Amniotic stem cell (primary cell): ENCODE measurements at places on chromosomes 11 and 22.

- no peak for DNase-seq
Measured at GRCh38 chr11:44775985-44776446, 49.3 kb downstream of the TSPAN18 start.

DNA sequence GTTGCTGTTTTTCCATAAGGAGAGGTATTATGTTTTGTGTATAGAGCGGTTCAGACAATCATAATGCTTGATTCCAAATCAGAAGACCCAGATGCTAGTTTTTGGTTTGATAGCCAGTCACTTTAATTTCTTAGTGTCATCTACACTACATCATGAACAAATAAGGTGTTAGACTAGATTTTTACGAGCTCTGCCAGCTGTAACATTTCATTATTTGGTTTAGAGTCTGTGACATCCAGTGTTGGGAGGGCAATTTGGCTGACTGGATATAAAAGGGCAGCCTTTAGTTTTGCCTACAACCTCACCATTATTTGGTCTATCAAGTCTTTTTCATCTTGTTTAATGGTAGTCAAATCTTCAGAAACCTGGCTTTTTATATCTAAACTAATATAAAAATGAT is 30.2 kb upstream of the FBXO3 start:
- DNase-seq: no peak

DNA sequence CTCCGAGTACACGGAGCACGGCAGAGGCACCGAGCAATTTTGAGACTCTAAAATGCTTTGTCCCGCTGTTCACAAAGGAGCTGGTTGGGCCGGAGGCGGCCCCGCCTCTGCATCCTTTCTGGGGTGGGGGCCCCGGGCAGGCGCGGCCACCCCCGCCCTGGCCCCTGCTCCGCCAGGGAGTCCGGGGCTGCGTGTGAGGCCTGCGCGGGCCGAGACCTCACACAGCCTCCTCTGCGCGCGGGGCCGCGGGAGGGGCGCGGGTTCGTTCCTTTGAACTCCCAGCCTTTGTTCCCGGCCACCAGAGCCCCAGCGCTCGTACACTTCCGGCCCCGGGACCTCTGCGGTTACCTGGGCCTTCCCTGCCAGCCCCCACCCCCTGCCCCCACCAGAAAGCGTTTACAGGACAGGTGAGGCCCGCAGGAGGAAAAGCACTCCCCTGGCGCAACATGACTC is 1.6 kb downstream of the FGF19 start:
- no peak for DNase-seq

- DNase-seq: no peak
Measured at GRCh38 chr22:23187211-23187610, 6.9 kb downstream of the BCR start.

DNA sequence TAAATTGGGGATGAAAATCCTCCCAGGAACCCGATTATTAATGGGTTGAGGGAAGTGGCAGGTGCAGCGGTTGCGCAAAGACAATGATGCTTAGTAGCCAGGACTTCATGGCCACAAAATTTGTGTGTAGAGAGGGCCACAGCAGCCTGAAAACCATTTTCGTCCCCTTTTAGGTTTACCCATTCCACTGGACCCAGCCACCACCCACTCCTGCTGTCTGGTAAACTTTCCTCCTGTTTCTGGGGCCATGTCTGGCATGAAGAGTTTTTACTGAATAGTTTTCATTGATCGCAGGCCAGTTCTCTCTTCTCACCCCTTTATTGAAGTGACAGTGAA is 69.5 kb upstream of the SYT13 start:
- DNase-seq: no peak

DNA sequence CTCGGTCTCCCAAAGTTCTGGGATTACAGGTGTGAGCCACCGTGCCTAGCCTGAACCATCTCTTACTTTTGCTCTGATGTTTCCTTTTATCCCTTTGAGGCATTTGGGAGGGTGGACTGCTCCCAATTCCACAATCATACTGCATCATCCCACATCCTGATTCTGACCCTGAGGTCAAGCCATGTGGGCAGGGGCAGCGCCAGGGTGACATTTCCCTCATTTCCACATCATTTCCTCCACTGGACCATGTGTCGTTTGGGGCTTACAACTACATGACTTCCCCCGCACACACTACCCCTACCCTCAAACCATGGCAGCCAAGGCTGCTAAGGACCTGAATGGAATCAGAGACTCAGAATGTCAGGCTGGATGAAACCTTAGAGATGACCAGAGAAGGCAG is 26.4 kb upstream of the ZBTB16 start:
- DNase-seq: no peak

DNA sequence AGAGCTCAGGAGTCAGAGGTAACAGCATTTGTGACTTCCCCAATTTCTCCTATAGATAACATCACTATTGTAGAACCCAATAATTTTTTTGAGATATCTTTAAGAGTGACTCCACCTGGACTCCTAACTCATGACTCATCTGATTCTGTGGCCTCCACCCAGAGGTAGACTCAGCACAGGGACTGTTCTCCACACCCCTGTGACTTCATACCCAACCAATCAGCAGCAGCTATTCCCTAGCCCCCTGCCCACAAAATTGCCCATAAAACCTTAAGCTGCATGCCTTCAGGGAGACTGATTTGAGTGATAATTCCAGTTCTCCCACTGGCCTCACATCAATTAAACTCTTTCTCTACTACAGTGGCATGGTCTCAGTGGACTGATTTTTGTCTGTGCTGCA is 475.4 kb upstream of the FAT3 start:
- no peak for DNase-seq

- DNase-seq: no peak
Measured at GRCh38 chr22:27616033-27616432, 185.5 kb downstream of the MN1 start.

- DNase-seq: no peak
Measured at GRCh38 chr22:23386822-23387580, 193.1 kb downstream of the IGLL1 start.

GRCh38 chr11:46279126-46280099 is 2.0 kb downstream of the CREB3L1 start:
- no peak for DNase-seq

DNA sequence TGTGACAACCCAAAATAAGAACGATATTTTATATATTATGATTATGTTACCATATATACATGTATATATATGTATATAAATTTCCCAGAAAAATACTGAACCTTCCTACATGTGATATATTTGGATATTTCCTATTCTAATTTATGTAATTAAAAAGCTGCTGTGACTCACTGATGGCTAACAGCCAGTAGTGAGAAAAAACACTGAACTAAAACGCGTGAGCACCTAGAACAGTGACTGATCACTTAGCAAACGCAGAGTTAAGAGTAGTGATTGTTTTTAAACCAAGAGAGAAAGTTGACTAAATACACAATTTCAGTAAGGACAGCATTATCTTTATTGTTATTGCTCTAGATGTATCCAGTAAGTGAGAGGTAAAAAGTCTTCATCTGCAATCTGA is 213.8 kb downstream of the TMEM135 start:
- DNase-seq: no peak

GRCh38 chr11:65021003-65021402 is 6.2 kb upstream of the SNX15 start:
- no peak for DNase-seq

DNA sequence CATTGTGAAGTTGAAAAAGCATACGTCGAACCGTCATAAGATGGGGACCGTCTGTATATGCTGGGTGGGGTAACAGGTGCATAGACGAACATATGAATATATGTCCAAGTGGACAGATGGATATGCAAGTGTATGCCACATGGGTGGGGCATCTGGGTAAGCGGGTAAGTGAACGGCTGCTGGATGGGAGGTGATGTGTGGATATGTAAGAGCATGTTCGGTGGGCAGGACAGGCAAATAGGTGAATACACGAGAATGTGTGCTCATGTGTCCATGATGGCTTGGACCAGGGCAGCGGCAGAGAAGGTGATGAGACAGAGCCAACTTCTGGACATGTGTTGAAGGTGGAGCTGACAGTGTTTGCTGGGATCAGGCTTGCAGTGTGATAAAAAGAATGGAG is 12.0 kb downstream of the IFITM10 start:
- no peak for DNase-seq

- peak; percentile 38 for DNase-seq
Measured at GRCh38 chr11:134037046-134037908, 31.6 kb upstream of the JAM3 start.

DNA sequence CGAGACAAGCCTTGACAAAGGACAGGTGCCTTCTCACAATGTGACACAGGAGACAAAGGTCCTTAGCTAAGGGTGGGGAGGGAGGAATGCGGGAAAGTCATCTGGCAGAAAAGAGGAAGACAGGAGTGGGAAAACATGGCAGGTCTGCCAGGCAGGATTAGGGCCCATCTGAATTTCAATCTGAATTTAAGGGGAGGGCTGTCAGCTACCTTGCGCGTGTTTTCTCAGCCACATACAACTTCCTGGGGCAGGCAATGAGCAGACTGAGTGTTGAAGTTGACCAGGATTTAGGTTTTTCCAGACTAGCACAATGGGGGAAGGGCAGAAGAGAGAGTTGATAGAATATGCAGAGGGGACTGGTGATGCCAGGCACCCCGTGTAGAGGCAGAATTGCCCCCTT is 66.7 kb upstream of the LARGE1 start:
- DNase-seq: no peak

DNA sequence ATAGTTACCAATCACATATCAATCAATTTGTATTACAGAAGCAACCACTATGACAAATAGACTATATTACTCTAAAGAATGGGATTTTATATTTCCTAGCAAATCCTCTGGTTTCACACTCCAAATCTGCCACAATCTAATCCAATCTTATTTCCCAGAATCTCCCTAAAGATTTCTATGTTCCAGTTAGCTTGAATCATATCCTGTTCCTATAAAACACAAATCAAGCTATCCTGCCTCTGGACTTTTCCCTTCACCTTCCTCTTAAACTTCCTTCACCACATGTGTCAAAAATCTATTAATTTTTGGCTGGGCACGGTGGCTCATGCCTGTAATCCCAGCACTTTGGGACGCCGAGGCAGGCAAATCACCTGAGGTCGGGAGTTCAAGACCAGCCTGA is 50.0 kb downstream of the PIK3C2A start:
- no peak for DNase-seq

- no peak for DNase-seq
Measured at GRCh38 chr11:528815-529727, 6.3 kb downstream of the HRAS start.

- no peak for DNase-seq
Measured at GRCh38 chr11:130721736-130722135, 194.5 kb downstream of the SNX19 start.

GRCh38 chr11:103792981-103793468 is 243.4 kb upstream of the DDI1 start:
- DNase-seq: no peak

DNA sequence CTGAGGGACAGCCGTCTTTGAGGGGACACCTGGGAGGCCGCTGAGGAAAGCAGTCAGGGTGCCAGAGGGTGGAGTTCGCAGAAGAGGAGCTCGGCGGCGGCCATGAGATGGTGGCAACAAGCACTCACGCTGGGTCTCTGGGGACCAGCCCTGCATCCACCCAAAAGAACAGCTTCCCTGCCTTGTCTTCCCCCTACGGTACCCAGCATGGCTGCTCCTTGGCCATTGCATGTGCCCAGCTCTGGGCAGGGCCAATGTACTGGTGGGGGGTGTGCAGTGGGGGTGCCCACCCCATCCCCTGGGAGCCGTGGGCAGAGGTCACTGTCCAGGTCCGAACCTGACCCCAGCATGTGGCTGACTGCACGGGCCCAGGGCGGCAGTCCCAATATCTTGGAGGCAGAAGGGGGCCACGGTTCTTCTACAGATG is 42.3 kb downstream of the OSBPL5 start:
- no peak for DNase-seq

DNA sequence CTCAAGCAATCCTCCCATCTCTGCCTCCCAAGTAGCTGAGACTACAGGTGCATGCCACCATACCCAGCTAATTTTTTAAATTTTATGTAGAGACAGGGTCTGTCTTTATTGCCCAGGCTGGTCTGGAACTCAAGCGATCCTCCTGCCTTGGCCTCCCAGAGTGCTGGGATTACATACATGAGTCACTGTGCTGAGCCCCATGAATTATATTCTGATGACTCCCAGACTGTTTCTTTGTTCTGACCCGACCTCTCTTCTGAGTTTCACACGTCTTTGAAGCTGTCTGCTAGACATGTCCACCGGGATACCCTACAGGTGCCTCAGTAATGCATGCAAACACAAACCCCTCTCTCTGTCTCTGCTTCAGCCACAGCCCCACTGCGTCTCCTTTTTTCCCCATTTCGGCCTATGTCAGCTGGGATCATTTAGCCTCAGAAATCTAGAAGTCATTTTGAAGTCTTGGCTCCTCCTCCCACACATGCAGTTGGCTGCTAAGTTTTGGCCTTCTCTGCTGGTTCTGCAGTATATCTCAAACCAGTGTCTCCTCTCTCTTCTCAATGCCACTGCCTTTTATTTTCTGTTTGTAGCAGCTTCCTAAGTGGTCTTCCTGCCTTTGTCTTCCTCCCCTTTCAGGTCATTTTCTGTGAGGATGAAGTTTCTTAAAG is 4.8 kb downstream of the VPS26B start:
- DNase-seq: no peak

- no peak for DNase-seq
Measured at GRCh38 chr11:94769880-94770279, 1.7 kb downstream of the AMOTL1 start.

DNA sequence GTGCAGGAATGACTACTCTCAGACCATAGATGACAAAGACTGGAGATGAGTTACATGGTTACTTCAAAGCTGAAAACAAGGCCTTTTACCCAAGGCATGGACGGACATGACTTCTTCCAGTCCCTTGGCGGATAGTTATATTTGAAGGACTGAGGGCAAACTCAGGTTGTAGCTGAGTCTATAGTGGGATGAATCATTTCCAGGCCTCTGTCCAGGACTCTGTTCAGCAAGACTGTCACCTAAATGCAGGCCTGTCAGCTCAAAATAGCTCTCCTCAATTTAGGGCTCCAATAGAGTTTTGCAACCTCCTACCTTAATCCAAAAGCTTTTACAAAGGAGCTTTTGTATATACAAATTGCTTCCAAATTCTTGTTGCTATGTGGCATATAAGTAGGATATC is 24.3 kb upstream of the OR52J3 start:
- no peak for DNase-seq

GRCh38 chr22:42080287-42080686 is 787 bp downstream of the SMDT1 start:
- peak; percentile 5 for DNase-seq

- DNase-seq: no peak
Measured at GRCh38 chr11:35036639-35037038, 102.3 kb upstream of the CD44 start.

GRCh38 chr22:49100773-49101172 is 726.9 kb downstream of the BRD1 start:
- DNase-seq: no peak

- no peak for DNase-seq
Measured at GRCh38 chr22:35379146-35379993, 1.5 kb upstream of the HMOX1 start.

GRCh38 chr11:105862736-105863367 is 159.2 kb downstream of the MSANTD4 start:
- peak; percentile 36 for DNase-seq
